LHCN-M2 (cell line): ENCODE measurements at places on chromosomes 2 and 18. TPM values are rescaled to one million over a fixed set of nuclear protein-coding genes. Genes with fewer than 3 reads are reported as not detected.

The CHAC2 gene
- 14.2 and 20.1 TPM in 2 replicates for total RNA-seq

The NBAS gene
- 35.1 and 38.4 TPM in 2 replicates for total RNA-seq

- no peak for DNase-seq
These were observed 8.3 kb upstream of the CHST10 start for GRCh38 chr2:100425573-100426383.

The PPP1CB gene
- total RNA-seq: 162 and 204 TPM in 2 replicates

DNA sequence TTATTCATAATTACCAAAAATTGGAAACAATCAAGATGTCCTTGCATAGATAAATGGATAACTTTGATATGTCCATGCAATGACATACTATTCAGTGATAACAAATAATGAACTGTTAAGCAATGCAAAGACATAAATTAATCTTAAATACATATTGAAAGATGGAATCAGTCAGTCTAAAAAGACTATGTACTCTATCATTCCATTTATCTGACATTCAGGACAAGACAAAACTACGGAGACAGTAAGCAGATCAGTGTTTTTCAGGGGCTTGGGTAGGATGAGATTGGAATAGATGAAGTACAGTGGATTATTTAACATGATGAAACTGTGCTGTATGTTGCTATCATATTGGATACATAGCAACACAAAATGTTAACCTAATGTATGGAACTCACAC is 21.3 kb upstream of the ZNF804A start:
- no peak for DNase-seq

The ST8SIA5 gene
- 1.2 and 2.8 TPM in 2 replicates for total RNA-seq

DNA sequence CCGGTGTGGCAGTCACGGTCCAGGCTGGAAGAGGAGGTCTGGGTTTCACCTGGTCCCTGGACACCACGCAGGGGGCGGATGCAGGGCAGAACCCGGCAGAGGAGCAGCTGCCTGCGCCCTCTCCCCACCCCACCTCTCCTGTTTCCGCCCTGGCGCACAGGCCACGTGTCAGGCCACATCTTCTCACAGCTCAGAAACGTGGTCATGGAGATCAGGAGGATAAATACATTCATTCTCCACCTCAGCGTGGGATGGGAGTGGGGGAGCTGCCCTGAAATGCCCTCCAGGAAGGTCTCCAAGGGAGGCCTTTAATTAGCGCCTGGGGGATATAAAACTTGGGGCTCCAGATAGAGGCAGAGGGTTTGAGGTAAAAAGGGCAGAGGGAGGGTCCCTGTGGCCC is 142.0 kb downstream of the KCTD1 start:
- no peak for DNase-seq

The GYPC gene
- total RNA-seq: 38.4 and 60.9 TPM in 2 replicates

The CXCR1 gene
- total RNA-seq: not detected in 2 replicates

DNA sequence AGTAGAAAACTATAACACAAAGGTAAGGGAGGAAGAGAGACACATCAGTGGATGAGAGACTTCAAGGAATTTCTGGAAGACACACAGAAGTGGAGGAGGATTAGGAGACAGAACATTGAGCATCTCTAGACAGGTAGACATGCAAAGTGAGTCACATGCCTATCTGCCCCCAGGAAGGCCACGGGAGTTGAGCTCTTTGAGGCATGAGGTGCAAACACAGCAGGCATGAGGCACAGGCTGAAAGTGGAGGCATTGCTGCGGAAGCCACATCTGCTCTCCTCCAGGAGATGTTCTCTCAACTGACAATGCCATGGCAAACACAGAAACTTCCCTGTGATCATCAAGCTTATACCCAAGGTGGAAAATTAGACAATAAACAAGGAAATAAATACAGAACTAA is 481.6 kb upstream of the MYT1L start:
- DNase-seq: no peak
